NCI-H1694 (cell line): ENCODE measurements at places on chromosomes 3 and 15.

DNA sequence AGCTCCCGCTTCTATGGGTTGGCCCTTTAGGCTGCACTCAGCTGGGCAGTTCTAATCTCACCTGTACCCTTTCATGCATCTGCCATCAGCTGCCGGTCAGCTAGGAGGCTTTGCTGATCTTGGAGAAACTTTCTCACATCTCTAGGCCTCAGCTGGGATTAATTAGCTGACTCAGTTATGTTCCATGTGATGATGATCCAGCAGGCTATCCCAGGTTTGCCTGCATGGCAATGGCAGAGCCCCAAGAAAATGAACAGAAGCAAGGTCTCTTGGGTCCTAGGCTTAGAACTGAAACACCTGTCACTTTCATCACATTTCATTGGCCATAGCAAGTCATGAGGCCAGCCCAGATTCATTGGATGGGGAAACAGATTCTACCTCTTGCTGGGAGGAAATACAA is 304.6 kb upstream of the TBC1D5 start:
- no peak for DNase-seq

- no peak for DNase-seq
These were observed 25.3 kb downstream of the TRA2B start for GRCh38 chr3:185912512-185912911.

DNA sequence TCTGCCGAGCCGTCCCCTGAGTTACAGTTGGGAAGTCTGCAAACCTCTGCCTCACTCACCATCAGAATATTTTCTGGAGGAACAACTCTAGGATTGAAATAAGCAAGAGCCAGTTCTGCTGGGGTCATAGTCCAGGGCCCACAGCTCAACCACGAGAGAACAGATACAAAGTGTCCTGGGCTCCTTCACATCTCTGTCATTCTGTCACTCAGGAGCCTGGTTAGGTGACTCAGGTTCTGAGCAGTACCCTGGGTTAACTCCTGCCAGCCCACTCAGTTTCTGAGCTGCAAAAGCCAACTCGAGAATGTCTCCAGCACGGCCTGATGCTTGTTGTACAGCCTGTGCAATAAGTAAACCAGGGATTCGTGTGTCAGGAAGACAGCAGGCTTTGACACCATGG is 155.7 kb downstream of the SLCO3A1 start:
- DNase-seq, result no peak

DNA sequence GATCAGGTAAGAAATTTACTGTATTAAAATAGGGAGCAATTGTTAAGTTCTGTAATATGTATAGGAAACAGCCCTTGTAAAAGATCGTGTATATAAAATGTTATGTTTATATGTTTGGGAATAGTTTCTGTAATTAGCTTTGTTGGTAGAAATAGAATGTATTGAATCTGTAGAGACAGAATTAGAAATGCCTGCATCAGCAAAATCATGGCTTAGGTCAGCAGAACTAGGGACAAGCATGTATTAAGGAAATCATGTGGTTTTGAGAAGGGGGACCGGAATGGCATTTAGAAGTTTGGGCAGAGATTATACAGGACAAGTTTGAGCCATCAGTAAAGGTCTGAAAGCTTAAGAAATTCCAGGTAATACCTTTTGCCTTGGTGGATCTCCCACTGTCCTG is 177.9 kb downstream of the ERC2 start:
- no peak for DNase-seq

DNA sequence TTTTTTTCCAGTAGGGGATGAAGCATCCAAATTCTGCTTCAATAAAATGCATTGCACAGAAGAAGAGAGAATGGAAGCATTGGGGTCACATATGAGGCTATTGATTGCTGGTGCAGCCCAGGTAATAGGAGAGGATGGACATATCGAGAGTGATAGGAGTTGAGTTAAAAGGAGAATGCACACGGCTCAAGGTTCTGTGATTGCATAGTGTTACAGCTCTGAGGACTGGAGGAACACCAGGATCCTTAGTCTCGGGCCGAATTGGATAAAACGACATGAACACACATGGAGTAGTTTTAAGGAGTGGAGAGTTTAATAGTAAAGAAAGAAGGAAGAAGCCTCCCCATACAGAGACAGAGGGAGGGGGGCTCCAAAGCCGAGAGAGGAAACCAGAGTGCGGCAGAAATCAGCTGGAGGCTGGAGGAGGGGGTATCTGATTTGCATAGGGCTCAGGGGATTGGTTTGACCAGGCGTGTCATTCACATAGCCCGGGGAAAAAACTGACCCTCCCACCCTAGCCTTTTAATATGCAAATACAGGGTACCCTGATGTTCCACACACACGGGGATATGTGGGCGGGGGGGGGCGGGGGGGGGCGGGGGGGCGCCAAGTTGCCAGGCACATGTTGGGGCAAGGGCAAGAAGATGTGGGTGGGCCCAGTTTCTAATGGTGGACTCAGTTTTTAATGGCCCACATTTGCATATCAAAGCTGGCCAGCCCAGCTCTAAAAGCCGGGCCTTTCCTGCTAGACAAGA is 156.9 kb downstream of the AGBL1 start:
- no peak for DNase-seq

DNA sequence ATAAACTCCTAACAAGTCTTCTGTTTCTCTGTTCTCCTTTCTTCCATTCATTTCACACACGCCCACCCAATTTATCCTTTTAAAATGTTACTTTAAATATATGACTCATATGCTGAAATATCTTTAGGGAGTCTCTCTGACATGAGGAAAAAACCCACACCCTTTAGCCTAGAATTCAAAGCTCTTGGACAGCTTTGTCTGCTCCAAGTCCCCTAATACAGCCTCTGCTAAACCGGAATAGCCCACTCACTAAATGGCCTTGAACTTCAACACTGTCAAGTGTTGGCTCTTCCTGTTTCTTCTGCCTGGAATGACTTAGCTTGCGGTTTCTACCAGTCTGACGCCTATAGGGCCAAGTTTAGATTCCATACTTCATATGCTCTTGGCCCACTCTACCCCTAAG is 3.3 kb upstream of the CD96 start:
- DNase-seq, result no peak

DNA sequence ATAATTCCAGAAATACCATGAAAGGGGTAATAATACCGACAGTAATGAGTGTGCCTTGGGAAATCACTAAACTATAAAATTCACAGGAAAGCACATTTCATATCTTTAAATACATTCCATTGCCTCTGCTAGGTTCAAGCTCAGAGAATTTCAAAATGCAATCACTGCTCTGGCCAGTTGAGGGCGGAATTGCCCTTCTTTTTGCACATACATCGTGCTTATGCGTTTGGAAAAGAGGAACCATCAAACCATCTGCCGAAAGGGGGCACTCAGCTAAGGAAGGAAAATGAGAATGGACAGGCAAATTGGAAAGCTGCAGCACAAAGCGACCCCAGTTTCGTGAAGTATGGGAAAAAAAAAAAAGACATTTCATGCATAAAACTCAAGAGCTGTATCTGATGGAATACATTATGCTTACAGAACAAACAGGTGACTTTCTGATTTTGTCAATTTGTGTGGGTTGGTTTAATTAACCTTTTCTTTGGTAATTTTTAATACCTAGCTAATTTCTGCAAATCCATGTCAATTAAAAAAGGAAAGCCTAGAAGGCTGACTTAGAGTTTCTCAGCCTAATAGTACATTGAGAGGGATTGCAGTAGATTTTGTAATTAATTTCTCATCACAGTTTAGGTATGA is 61.4 kb downstream of the TUSC7 start:
- DNase-seq, result peak; percentile 84

DNA sequence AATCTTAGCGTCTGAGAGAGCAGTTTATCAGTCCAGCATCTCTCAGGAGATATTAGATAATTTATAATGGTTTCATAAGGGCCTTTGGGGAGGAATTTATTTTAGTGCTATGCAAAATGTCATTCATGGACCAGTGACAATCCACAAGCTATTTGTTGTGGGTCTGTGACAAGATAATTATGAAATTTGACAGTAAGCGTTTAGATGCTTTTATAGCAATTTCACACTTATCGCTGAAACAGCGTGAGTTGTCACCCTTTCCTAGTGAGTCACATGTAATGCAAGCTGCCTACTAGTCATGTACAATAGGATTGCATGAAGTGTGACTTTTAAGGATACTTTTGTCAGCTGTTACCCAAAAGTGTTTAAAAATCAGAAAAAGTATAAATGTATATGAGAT is 315.6 kb upstream of the THBS1 start:
- DNase-seq, result no peak

DNA sequence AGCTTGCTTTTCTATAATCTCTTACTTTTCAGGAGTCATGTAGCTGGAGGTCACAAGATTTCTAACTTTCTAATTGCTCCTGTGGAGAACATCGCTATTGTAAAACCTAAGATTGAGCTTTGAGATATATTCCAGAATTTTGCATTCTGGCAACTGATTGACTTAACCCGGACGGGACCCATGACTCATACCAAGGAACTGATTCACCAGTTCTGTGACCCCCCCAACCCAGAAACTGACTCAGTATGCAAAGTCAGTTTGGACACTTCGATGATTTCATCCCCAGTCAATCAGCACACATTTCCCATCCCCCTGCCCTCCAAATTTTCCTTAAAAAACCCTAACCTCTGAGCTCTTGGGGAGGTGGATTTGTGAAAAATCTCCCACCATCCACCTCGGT is 396.5 kb upstream of the GBE1 start:
- DNase-seq, result no peak
